Fibroblast of lung (primary cell): ENCODE measurements at places on chromosomes 5 and 9. TPM values are rescaled to one million over a fixed set of nuclear protein-coding genes. Genes with fewer than 3 reads are reported as not detected.

Gene SURF4
- total RNA-seq, result 295 and 338 TPM in 2 replicates

Gene VCAN
- 190 and 227 TPM in 2 replicates for total RNA-seq

Gene PCSK5
- 3.6 and 4.8 TPM in 2 replicates for total RNA-seq

Gene SLC25A2
- 0.66 TPM in 1 of 2 replicates, not detected in the other for total RNA-seq

- no peak overlapping the region for H3K27ac ChIP-seq
- DNase-seq, result no peak
- H3K4me1 ChIP-seq, result peaks cover 2% of the 10 kb centered on the region
- H3K27me3 ChIP-seq, result no peaks in the 10 kb centered on the region
These were observed 11.6 kb upstream of the PRR16 start for GRCh38 chr5:120452471-120452870.

- no peaks in the 10 kb centered on the region for H3K27me3 ChIP-seq
- no peak overlapping the region for H3K27ac ChIP-seq
- no peaks in the 10 kb centered on the region for H3K36me3 ChIP-seq
- DNase-seq, result no peak
These were observed 9.1 kb downstream of the EPB41L4B start for GRCh38 chr9:109311731-109312130.

Gene CKMT2
- total RNA-seq, result 8.0 and 19.3 TPM in 2 replicates

Gene TAF11L11
- total RNA-seq, result not detected in 2 replicates

DNA sequence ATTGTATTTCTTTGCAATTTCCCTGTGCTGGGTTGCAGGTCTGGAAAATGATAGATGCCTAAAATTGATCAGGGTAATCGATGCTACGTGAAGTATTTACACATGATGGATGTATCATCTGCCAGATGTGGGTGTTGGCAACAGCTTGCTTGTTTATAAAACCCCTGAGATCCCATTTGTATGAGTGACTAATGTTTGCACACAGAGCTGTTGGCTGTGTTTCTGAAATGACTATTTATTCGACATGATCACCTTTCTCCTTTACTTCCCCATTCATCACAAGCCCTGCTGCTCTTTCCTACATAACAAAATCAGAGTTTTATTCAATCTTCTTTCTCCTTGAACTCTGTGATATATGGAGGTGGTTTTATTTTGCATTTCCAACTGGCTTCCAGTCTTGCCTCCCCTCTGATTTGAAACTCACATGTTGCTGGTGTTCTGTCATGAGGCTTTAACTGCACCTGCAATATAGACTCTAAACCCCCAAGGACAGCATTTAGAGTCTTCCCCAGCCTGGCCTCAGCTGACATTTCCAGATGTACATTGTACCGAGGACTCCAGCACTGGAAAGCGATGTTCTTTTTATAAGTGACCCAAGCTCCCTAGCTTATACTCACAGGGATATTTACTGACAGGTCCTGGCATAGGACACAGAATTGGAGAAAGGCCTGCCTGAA lies 50.7 kb upstream of the SHB start:
- H3K27me3 ChIP-seq, result peaks cover 4% of the 10 kb centered on the region
- H3K36me3 ChIP-seq, result no peaks in the 10 kb centered on the region
- H3K4me1 ChIP-seq, result no peaks in the 10 kb centered on the region
- DNase-seq, result peak; percentile 10
- H3K4me3 ChIP-seq, result no peak overlapping the region
- no peak overlapping the region for H3K27ac ChIP-seq

DNA sequence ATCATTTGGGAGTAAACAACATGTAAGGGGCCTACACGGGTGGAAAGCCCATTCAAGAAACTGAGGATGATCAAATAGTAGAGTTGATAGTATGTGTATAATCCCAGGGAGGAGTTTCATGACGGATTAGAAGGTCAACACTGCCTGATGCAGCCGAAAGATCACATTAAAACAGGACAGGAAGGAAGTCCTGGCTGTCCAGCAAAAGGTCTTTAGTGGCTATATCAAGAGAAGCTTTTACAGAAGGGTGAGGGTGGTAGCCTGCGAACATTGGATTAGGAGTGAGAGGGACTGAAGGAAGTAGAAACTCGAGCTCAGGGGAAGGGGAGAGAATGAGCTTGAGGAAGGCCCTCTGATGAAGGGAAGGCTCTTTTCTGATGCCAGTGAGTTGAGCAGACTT lies 36.0 kb downstream of the DOCK8 start:
- no peaks in the 10 kb centered on the region for H3K36me3 ChIP-seq
- H3K4me3 ChIP-seq, result no peak overlapping the region
- no peaks in the 10 kb centered on the region for H3K4me1 ChIP-seq
- H3K27me3 ChIP-seq, result no peaks in the 10 kb centered on the region

Gene CD14
- 4.1 and 10.9 TPM in 2 replicates for total RNA-seq

- H3K4me1 ChIP-seq, result no peaks in the 10 kb centered on the region
- H3K27me3 ChIP-seq, result no peaks in the 10 kb centered on the region
- H3K4me3 ChIP-seq, result no peak overlapping the region
- DNase-seq, result no peak
- no peaks in the 10 kb centered on the region for H3K36me3 ChIP-seq
These were observed 60.4 kb downstream of the FOXI1 start for GRCh38 chr5:170166101-170166500.

DNA sequence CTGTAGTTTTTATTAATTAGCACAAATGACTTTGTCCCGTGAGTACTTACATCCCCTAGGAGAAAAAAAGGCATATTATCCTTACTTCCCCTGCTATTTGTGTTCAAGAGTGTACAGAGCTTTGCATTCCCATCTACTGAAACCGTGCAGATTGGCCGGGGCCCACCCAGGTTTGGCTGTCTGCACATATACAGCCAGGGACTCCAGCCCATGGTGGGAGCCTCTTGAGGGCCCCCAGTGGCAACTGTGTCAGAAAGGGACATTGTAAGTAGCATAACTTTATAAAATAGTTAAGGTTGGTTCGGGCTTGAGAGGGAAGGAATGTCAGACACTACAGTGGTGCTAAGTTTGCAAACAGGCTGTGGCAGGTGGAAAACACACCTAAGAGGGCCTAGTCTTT lies 24.7 kb downstream of the PHF2 start:
- H3K4me1 ChIP-seq, result no peaks in the 10 kb centered on the region
- H3K27me3 ChIP-seq, result no peaks in the 10 kb centered on the region
- DNase-seq, result no peak
- no peak overlapping the region for H3K27ac ChIP-seq

DNA sequence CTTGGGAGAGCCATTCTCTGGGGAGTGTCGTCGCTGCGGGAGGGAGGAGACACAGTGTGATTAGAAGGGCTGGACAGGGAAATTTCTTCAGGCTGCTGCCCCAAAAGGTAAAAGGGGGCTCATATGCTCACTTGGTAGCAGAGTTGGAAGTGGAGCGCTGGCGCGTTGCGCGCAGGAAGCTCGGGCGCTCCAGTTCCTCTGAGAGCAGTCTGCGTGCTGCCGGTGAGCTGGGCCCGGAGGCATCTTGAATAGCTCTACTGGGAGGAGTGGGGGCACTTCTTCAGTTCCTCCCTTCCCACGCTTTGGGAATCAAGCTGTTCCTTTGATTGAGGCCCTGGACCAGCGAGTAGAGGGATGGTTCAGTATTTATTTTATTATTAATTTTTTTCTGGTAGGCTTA lies 2.7 kb downstream of the RXFP3 start:
- no peaks in the 10 kb centered on the region for H3K4me1 ChIP-seq
- peaks cover 43% of the 10 kb centered on the region for H3K27me3 ChIP-seq
- no peaks in the 10 kb centered on the region for H3K36me3 ChIP-seq
- no peak for DNase-seq
- H3K27ac ChIP-seq, result no peak overlapping the region

GRCh38 chr5:168693297-168693696 lies 114.1 kb upstream of the PANK3 start:
- no peaks in the 10 kb centered on the region for H3K4me1 ChIP-seq
- no peak overlapping the region for H3K27ac ChIP-seq
- H3K4me3 ChIP-seq, result no peak overlapping the region
- DNase-seq, result no peak
- no peaks in the 10 kb centered on the region for H3K36me3 ChIP-seq
